ENCODE measurements at places on chromosomes 2 and 18.

DNA sequence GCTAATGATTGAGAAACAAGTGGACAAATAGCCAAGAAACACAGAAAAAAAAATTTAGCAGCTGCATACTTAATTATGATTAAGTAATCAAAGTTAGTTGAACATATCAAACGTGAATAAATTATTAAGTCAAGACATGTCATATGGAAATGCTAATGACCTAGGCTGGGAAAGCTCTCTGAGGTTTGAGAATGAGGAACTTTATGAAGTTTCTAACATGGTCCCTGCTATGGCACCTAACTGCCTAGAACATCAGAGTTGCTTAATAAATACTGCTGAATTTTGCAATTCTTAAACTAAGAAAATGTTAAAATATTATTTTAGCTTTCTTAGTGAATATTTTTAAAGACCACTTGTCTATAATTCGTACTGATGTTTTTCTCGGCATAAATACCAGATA lies 99.8 kb downstream of the AFF3 start:
- DNase-seq = no peak

DNA sequence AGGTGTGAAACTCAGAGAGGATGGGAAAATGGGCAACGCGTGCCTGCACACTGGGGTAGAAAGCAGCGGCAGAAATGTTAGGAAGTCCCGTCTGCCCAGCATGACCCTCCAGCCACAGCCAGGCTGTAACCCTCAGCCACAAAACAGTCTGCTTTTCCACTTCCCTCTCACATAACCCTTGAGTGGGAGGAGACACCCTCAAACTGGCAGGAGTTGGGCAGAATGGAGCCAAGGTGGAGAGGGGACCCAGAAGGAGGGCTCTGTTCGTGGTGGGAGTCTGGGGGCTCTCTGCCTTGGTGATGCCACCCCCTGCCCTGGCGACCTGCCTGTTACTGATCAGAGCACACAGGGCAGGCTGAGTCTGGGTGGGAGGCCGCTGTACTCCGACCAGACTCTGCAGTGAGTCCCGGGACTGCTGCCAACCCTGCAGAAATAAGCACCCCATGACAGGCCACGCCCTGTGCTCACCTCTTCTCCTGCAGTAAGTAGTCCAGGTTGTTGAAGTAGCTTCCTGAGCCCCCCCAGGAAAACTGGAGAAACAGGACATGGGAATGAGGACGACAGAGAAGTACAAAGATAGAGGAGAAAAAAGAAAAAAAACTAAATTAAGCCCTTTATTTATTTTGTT lies 16.0 kb downstream of the FAM178B start:
- no peak for DNase-seq

DNA sequence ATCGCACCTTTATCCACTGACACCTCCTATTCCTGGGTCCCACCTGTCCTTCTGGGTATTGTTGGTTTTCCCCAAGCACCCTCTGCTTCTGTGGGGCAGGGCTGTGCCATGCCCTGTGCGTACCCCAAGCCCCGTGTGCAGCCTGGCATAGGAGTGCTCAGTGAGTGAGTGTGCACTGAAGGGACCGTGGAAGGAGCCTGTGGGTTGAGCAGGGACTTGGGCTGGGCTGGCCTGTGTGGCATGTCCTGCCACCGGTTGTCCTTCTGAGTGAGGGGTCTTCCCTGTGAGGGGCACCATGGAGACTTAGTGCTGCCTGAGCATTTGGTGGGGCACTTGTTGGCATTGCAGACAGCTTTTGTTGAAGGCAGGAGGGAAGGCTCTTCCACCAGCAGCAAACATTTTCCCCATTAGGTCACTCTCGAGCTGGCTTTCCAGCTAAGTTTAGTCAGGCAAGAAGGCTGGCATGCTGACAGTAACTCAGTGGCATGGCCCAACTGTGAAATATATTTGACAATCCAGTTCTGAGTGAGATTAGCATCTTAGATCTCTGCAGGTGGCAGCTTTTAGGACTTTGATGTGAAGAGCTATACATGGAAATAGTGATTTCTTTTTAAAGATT lies 64.7 kb downstream of the LPIN1 start:
- DNase-seq = no peak

GRCh38 chr2:37560241-37560848 lies 111.1 kb downstream of the CDC42EP3 start:
- DNase-seq = no peak

DNA sequence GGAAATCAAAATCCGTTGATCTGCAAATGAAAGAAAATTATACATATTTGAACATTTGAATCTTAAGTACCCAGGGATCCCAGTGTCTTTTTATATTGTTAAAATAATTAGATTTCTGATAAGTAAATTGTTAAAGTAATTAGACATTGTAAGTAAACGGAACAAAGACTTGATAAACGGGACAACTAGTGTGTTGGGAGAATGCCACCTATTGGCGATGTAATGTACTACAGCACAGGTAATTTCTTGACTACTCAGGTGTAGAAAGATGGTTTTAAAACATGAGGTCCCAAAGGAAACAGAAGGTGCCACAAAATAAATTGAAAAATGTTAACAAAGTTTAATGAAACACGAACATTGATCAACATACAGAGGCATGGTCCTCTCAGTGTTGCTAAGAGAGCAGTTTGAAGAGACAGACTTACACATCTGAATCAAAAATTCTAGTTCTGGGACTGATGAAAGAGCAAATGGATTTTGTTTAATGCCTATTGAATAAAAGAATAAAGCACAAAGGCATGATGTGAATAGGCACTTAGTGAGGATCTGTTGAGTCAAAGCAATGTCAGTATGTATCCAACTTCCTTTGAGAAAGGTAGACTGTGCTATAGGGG lies 103.4 kb upstream of the RASGRP3 start:
- peak; percentile 21 for DNase-seq

DNA sequence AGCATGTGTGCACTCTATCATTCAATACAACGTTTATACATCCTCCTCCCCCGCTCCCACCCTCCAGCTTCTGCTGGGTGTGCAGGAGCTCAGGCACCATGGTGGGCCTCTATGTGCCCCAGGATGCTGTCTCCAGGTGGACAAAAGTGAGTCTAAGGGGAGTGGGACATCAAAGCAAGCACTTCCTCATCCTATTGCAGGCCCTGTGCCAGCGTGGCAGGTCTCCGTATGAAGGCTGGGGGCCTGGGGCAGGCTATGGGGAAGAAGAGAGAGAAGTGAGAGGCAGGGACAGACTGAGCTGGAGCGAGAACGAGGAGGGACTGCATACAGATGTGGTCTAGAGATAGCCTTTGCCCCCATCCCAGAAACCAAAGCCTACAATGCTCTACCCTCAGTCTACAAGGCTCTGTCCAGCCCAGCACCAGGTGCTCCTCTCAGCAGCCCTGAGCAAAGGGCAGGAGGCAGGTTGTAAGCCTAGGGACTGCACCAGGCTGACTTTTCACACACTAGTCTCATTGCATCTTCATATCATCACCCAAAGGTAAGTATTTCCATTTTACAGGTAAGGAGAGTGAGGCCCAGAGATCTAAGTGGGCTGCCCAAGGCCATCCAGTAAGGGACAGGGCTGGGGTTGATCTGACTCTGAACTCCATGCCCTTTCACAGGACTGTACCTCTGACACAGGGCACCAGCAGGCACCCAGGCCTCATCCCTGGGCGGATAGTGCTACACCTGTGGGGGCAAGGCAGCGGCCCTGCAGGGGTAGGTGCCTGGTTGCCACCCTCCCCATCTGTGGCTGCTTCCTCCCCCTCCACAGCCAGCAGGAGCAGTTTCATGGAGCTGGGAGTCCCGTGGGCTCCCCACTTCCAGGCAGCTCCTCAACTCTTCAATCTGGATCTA lies 14.0 kb upstream of the ARID5A start:
- DNase-seq = no peak

- peak; percentile 73 for DNase-seq
Measured at GRCh38 chr18:12327510-12328178, 19.6 kb downstream of the TUBB6 start.
